Activated CD8-positive, alpha-beta T cell treated with anti-CD3 and anti-CD28 coated beads for 36 hours (primary cell): ENCODE measurements at places on chromosomes 7 and 10.

- DNase-seq: no peak
Observed at GRCh38 chr10:4307910-4308309, 518.1 kb upstream of the AKR1E2 start.

- no peak for DNase-seq
Observed at GRCh38 chr10:66349726-66350125, 576.1 kb upstream of the LRRTM3 start.

DNA sequence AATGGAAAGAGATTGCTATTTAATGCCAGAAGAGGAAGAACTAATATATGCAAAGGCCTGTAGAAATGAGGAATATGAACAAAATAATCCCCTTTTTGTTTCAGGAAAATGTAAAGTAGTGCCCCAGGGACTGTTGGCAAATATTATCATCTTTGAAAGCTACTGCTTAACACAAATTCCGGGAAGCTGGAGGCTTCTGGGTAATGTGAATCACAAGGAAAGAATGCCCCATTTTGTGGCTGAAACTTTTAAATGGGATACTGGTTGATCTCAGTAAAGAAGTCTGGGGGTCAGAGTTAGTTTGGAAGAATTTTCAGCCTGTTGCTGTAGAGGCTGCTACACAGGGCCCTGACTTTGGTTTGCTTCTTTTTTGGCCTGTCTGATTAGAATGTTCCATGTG lies 141.0 kb downstream of the PTEN start:
- no peak for DNase-seq

- peak; percentile 62 for DNase-seq
Observed at GRCh38 chr7:96837593-96837992, 127.9 kb upstream of the SEM1 start.

GRCh38 chr10:75969031-75969430 lies 537.6 kb downstream of the LRMDA start:
- no peak for DNase-seq

DNA sequence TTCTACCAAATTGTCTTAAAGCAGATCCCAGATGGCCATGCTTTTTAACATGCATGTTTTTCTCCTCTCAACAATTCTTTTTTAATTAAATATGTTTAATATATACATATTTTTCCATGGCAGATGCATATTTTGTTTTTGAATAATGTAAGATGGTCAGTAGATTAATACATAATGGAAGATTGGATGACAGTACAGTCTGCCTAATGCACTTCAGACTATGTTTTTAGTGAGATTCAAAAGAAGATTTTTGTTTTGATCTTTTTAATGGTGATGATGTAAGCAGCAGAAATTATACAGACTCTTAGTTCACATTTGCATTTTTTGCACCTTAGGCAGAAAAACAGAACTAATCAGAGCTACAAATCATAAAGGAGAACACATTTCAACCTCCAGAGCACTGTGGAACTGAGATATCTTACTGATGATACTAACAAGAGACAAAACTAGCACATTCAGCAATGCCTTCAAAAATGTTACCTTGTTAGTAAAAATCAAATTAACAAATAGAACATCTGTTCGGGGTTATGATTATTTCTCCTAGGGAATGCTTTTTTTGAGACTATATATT lies 203.4 kb downstream of the PHF14 start:
- no peak for DNase-seq

DNA sequence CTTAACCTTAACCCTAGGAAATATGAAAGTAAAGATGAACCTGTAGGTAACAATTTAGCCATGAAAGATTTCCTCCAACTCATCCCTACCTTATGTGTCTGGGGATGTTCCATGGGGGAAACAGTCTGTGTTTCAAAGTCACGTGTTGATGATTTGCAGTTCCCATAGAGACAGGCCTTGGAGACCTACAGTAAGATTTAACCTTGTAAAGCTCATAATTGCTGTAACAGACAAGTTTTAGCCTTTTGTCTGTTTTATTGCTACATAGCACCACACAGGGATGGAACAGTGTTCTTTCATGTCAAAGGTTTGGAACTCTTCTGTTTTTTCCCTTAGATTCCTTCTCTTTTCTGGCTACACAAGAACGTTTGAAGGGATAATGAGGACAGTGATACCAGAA lies 35.2 kb upstream of the ITGA8 start:
- DNase-seq: no peak

GRCh38 chr7:979886-980571 lies 3.0 kb upstream of the CYP2W1 start:
- DNase-seq: no peak

GRCh38 chr7:81499262-81500116 lies 270.4 kb downstream of the HGF start:
- DNase-seq: no peak

- DNase-seq: no peak
Observed at GRCh38 chr10:75880031-75880775, 448.8 kb downstream of the LRMDA start.

GRCh38 chr10:44478876-44479705 lies 94.2 kb upstream of the CXCL12 start:
- DNase-seq: no peak

DNA sequence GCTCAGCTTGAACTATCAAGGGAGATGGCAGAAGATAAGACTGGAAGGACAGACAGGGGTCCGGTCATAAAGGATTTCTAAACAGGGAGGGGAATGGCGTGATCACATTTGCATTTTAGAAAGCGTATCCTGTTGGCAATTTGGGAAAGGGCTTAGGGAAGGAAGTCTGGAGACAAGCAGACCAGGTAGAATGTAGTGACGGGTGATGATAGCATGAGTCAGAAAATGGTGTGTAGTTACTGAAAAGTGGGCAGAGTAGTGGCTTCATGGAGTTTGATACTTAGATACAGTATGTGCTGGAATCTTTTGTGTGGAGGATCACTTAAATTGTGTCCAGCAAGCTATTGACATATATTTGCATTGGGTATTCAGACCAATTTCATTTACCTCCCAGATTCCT lies 61.2 kb downstream of the LRGUK start:
- no peak for DNase-seq

DNA sequence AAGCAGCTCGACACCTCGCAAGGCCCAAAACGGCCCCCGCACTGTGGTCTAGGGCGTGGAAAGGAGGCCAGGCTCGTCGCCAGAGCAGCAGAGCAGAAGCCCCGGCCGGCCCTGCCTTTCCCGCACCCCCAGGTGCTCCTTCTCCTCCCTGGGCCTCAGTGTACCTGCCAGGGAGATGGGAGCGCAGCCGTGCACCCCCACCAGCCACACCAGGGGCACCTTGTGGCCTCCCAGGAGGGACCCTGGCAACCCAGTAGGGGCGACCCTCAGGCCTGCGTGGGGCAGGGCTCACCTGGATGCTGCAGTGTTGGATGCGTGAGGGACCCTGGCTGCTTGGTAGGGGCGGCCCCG lies 9.5 kb downstream of the PDGFA start:
- DNase-seq: no peak

- no peak for DNase-seq
Observed at GRCh38 chr10:111273635-111274034, 196.8 kb downstream of the ADRA2A start.

GRCh38 chr7:91098566-91098965 lies 165.7 kb upstream of the FZD1 start:
- DNase-seq: no peak

GRCh38 chr7:33590916-33591315 lies 314.4 kb upstream of the BMPER start:
- DNase-seq: no peak

GRCh38 chr7:55592492-55592891 lies 20.2 kb upstream of the VOPP1 start:
- no peak for DNase-seq

- DNase-seq: no peak
Observed at GRCh38 chr7:22664988-22665798, 61.8 kb upstream of the IL6 start.

GRCh38 chr10:11740907-11741306 lies 1.3 kb upstream of the ECHDC3 start:
- no peak for DNase-seq

DNA sequence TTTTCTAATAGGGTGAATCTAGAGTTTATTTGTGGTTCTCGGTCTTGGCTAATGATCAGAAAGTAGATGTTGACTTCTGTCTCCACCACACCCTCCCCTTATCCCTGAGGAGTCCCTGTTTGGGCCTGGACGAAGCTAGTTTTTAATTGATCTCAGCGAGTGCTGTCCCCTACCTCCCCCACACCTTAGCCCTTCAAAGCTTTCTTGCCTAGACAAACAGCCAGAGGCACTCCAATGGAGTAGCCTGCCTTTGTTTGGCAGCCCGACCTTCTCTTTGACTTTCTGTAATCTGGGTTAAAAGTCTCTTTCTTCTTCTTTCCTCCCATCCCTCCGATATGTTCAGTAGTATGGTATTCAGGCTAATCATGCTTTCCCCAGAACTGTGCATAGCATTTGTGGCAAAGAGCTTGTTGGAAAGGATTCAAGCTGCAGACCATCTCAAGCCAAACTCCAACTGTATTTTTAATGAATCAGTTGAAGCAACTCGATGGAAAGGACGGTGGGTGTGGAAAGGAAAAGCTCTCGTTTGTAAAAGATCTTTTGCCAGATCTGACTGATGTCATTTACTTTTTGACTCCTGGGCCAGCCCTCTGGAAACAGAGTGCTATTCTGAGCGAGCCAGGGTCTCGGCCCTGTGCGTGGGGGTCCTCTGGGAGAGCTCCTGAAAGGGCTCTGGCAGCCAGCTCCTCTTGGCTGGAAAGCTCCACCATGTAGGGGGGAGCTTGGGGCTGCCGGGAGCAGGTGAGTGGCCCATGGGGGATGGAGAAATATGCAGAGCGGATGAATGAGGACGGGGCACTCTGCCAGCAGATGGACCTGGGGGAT lies 4.5 kb downstream of the FAM180A start:
- DNase-seq: no peak

GRCh38 chr10:1674501-1674900 lies 62.8 kb downstream of the ADARB2 start:
- DNase-seq: peak; percentile 3

DNA sequence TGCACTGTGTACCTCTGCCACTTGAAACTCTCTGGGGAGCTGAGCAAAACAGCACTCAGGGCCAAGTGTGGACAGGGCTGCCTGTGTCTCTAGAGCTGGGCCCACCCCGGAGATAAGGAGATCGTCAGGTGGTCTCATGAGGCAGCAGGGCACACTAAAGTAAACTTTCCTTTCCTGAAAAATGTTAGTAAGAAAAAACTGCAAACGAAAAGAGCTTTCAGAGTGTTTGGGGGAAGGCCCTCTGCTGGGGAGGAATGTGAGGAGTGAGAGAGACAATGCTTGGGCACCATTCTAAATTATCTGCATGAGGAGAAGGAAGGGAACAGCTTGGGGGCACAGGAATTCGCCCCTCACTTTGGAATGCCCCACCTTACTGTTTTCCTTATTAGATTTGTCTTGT lies 127.7 kb downstream of the ATXN7L1 start:
- no peak for DNase-seq

- DNase-seq: no peak
Observed at GRCh38 chr10:61456095-61456789, 3.1 kb upstream of the TMEM26 start.
